Glutamatergic neuron (in vitro differentiated cells): ENCODE measurements at places on chromosomes 5 and 9.

- no peak for DNase-seq
Observed at GRCh38 chr5:55520117-55520839, 14.5 kb downstream of the PLPP1 start.

- DNase-seq = peak; percentile 73
Observed at GRCh38 chr5:38258319-38259061, at the start of gene EGFLAM. EGFLAM (plus strand) TSS chr5:38258559; CDS start chr5:38258755, 196 bp downstream.

DNA sequence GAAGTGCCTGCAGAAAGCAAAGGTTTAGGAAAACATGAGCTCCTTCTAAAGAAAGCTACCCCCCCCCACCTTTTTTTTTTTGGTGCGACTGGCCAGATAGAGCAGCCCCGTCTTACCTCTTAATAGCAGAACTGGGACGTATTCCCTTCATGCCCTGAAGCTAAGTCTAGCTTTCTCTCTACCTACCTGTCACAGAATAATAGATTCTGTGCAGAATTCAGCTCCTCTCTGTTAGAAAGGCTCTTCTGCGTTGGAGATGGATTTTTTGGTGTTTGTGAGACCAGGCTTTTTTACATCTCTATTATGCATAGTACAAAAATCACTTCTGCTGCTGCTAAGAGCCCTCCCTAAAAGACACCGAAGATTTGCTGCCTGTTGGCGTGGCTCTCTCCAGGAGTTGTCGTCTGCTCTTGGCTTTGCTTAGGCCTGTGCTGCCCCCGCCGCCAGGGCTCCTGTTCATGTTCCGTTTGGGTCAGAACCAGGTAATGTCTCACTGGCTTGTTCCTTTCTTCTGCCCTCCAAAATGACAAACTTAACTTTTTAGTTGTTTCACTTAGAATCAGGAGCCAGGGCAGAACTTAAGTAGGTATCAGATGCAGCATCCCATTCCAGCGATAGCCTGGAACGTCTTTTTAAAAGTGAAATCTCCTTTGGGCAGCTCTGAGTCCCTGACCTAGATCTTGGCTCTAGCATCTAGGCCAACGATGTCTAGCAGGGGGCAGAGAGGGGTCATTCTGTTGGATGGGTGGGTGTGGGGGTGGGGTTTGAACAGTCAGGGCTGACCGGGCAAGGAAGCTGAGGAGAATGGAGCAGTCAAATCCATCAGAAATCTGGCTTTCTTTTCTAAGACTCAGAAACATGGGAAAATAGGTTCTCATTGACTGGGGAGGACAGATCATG is 2.5 kb downstream of the TRIO start:
- no peak for DNase-seq

- no peak for DNase-seq
Observed at GRCh38 chr5:130529111-130529510, 624.8 kb downstream of the CHSY3 start.

DNA sequence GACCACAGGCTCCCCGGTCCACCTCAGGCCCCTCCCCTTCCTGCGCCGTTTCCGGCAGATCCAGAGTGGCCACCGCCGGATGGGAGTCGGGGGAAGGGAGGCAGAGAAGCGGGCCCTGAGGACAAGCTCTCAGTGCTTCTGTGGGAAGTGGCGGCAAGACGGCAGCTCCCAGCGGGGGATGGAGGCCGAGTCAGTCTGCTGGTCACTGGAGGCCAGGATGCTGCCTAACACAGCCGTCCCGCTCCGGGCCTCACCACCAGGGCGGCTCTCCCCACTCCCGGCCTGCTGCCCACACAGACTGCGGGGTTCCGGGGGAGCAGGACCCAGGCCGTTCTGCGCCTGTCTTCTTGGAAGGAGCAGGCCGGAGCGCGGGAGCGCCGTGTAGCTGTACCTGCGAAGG is 31.4 kb downstream of the FXN start:
- peak; percentile 23 for DNase-seq

DNA sequence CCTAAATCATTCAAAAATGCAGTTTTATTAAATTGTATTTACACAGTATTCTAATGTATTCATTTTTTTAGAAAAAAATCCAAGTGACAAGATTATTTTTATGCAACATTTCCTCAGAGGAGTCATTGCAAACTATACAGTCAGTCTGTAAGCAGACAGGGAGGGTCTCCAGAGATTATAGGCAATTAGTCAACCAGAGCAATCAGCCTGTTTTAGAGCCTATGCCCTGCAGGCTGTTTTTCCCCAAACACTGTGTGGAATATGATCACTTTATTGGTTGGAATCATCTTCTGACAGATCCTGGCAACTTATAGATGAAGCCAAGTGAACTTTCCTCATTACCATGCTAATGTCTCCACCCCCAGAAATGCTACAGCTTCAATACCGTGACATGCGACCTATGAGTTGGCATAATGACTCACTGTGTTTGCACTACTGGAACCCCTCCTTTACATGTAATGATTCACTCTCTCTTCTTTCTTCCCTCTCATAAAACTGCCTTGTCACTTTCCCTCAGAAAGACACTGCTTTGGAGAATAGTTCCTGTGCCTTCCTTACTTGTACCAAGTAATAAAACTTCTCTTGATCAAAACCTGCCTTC is 577.7 kb upstream of the FTMT start:
- no peak for DNase-seq
